Hindlimb muscle (tissue), 1 donor: ENCODE measurements at places on chromosomes 7 and 10. TPM values are rescaled to one million over a fixed set of nuclear protein-coding genes. Genes with fewer than 3 reads are reported as not detected.

PPP1R3C gene
- polyA plus RNA-seq: 134 TPM

CYP2E1 gene
- 1.6 TPM for polyA plus RNA-seq

ALOX5 gene
- polyA plus RNA-seq: 1.9 TPM

SLC39A12 gene
- polyA plus RNA-seq: not detected

FAM13C gene
- polyA plus RNA-seq: 31.2 TPM

PDZD7 gene
- polyA plus RNA-seq: 1.3 TPM

RASA4B gene
- 37.1 TPM for polyA plus RNA-seq

ARMH3 gene
- 15.2 TPM for polyA plus RNA-seq

INA gene
- polyA plus RNA-seq: 0.22 TPM

WEE2 gene
- 0.22 TPM for polyA plus RNA-seq

CTAGE8 gene
- 1.4 TPM for polyA plus RNA-seq

PLPP4 gene
- 0.23 TPM for polyA plus RNA-seq

FAM24B gene
- polyA plus RNA-seq: 2.5 TPM

SH2D4B gene
- polyA plus RNA-seq: 0.10 TPM

AGR2 gene
- 6.5 TPM for polyA plus RNA-seq

PAX4 gene
- not detected for polyA plus RNA-seq

LRRC18 gene
- 0.12 TPM for polyA plus RNA-seq

MYO1G gene
- polyA plus RNA-seq: 0.59 TPM
